Bronchus fibroblast of lung (primary cell): ENCODE measurements at places on chromosomes 5 and 9. TPM values are rescaled to one million over a fixed set of nuclear protein-coding genes. Genes with fewer than 3 reads are reported as not detected.

CD74 gene
- 1.0 and 1.6 TPM in 2 replicates for total RNA-seq

SLC22A4 gene
- 1.7 and 2.1 TPM in 2 replicates for total RNA-seq

KYAT1 gene
- 10.8 and 14.7 TPM in 2 replicates for total RNA-seq

PCDHGB4 gene
- total RNA-seq: 4.0 and 4.4 TPM in 2 replicates

TAF11L5 gene
- total RNA-seq: not detected in 2 replicates

PGM5 gene
- 0.34 and 1.0 TPM in 2 replicates for total RNA-seq

PCDHB2 gene
- total RNA-seq: 0.34 and 0.45 TPM in 2 replicates
